ENCODE measurements at places on chromosomes 2 and 18.

DNA sequence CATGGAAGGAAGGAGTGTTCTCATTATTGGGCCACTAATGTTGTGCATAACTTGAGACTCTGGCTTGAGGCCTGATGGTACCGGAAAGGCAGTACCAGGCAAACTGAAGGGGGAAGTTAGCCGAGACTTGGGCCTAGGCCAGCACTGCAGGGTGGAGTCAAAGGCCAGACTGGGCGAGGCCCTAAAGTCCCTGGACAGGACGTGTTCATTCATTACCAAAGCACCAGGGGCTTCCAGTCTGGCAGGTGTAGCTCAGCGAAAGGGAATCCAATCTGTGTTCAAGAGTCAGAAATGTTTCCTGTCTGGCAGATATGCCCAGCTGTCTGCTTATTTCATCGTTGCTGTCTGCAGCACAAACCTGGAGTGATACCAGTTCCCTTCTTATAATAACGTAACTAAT is 4.7 kb upstream of the ITSN2 start:
- peak; percentile 93 for DNase-seq

DNA sequence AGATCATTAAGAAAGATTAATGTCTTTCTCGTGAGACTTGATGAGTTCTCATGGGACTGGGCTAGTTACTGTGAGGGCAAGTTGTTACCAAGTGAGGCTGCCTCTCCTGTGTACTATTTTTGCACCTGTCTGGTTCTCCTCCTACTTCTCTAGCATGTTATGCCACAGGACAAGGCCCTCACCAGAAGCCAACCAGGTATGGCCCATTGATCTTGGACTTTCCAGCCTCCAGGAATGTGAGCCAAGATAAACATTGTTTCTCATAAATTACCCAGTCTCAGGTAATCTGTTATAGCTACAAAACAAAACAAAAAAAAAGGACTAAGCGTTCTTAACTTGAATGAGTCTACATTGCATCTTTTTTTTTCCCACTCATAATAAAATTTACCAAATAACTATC is 184.1 kb downstream of the CDH7 start:
- no peak for DNase-seq

DNA sequence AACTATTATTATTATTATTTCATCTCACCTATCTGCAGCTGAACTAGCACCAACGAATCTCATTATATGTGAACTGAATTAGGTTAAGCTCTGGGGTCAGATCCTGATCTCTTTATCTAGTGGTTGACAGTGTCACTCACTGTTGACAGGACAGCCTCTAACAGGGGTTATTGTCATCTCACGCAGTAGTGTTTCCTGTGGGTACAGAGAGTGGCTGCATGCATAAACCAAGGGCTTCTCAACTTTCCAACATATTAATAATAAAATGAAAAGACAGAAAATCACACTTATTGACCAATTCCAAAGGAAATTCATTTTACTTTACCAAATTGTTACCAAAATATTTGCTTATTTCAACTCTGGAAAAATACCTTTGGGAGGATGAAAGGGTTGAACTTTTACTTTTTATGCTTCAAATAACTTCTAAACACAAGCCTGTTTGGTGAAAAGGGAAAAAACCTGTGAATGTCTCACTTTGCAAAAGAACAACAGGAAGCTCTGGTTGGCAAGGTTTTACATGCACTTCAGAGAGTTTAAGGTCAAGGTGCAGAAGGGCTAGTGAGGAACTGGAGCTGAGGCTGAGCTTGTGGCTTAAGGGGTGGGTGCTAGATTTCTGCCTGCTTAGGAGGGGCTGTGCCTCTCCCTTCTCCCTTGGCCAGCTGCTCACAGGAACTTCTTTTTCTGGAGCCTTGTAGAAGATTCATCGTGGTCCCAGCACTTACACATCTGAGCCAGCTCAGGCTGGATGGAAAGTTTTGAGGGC is 72.6 kb downstream of the CTAGE1 start:
- no peak for DNase-seq

GRCh38 chr2:212013626-212014025 is 525.0 kb downstream of the ERBB4 start:
- DNase-seq, result no peak

DNA sequence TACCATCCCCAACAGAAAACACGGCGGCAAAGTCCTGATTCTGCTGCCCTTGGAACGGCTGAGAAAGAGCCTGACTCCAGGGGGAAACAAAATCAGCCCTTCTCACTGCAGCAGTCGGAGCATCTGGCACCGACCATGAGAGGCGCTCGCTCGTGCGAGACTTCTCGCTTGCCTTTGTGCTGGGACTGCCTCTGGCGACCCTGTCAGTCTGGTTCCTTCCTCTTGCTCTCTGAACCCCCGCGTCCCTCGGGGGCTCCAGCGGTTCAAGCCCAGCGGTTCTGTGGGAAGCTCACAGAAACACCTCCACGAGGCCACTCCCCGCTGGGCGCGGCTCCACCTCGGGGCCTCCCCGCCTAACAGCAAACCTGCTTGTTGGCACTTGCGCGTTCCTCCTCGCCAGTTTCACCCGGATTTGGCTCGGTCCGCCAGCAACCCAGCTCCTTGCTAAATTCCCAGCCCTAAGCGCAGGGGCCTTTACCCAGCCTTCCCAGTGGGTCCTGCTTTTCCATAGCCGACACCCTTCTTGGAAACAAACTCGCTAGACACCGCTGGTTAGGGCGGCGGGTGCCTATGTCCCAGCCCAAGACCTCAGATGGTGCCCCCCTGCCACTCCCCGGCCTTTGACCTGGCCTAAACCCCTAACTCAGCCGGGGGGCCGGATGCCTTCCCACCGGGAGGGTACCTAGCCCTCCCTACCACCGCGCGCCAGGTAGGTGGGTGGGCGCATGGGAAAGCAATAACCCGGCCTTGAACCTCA is 2.2 kb downstream of the RND3 start:
- peak; percentile 82 for DNase-seq

DNA sequence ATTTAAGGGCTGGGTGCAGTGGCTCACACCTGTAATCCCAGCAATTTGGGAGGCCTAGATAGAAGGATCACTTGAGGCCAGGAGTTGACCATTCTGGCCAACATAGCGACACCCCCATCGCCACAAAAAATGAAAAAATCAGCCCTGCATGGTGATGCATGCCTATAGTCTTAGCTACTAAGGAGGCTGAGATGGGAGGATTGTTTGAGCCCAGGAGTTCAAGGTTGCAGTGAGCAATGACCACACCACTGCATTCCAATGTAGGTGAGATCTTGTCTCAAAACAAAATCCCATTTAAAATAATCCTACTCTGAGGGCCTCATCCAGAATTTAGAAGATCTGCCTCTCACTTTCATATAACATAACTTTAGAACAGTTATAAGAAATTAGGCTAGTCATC is 2.7 kb upstream of the SERTAD2 start:
- DNase-seq, result no peak

- no peak for DNase-seq
These were observed 907.2 kb upstream of the CDH2 start for GRCh38 chr18:29084120-29084519.

GRCh38 chr2:102304268-102304667 is 7.1 kb upstream of the IL1RL1 start:
- no peak for DNase-seq

DNA sequence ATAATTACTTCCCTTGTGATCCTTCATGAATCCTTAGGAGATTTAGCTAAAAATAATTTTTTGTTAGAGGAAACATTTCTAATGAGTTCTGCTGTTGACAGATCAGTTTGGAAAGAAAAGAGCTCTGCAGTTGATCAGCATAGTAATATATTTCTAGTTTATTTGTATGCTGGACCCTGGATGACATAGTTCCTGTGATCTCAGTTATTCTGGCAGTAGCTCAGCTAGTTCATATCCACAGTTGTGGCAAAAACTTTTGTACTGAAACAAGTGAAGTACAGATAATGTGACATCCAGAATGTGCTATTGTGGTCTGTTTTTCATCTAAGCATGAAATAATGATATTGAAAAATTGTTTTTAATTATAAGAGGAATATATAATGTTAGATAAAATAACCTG is 33.7 kb downstream of the ABI2 start:
- no peak for DNase-seq

DNA sequence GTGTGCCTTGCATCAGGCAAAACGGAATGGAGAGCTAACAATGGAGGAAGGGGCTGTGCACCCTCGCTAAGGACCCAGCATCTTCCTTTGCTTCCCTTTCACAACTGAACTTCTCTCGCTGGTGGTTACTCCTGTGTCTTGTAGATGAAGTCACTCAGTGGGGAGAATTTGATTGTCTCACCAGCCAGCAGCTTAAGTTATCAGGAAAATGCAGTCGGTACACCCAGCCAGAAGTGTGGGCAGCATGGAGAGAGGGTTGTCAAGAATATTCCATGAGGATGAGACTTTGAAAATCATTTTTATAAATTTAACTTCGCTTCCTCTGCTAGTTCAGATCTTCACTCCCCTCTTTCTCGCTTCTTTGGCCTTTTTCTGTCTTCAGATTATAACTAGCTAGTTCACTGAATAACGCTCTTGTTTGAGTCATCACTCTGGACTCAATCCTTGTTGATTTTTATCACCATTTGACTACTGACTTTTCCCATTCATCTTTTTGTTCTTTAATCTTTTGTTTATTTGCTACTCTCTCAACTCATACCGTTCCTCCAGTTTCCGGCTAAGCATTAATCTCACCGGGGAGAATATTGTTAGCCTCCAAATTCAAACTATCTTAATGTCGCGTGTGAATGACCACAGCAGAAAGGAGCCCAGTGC is 221.7 kb downstream of the CD226 start:
- DNase-seq, result no peak

GRCh38 chr18:59690186-59690982 is 6.8 kb downstream of the CCBE1 start:
- no peak for DNase-seq

GRCh38 chr2:189146553-189146952 is 33.0 kb downstream of the COL5A2 start:
- DNase-seq, result no peak

- DNase-seq, result no peak
These were observed 159.4 kb downstream of the PXDN start for GRCh38 chr2:1584691-1585485.

DNA sequence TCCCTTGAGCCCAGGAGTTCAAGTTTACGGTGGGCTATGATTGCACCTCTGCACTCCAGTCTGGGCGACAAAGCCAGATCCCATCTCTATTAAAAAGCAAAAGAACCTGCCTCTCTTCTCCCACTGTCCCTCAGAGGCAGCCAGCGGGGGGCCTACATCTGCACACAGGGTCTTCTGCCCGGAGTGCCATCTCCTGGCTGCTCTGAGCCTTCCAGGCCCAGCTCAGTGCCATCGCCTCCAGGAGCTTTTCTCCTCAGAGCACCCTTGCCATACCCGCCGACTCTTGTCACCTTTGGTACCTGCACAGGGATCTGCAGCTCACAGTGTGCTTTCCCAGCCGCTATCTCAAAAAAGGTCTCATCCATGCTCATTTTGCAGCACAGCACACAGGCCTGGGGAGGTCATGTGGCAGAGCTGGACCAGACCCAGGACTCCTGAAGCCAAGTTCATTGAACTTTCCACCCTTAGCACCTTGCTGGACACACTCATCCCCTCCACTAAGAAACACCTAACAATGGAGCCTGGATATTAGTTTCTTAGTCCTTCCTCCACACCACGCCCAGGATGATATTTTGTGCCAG is 186.3 kb downstream of the HAUS1 start:
- DNase-seq, result peak; percentile 48

- DNase-seq, result no peak
These were observed at the start of gene PRR30 for GRCh38 chr2:27139310-27139709. TSS of gene PRR30 (minus strand) at chr2:27139410. CDS start at chr2:27138329, 1,081 bp downstream.

DNA sequence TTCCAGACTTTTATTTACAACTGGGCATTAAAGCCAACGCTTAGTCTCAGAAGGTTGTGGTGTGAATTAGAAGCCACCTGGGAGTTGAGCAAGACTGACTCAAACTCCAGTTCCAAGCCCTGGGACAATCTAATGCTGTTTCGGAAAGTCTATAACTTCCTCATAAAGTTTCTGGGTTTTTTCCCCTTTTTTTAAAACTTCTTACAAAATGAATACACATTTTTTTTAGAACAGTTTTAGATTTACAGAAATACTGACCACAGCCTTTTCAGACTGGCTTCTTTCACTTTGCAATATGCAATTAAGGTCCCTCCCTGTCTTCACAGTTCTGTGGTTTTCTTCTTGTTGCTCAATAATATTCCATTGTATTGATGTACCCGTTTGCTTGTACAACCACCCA is 115.9 kb upstream of the TWIST2 start:
- no peak for DNase-seq

DNA sequence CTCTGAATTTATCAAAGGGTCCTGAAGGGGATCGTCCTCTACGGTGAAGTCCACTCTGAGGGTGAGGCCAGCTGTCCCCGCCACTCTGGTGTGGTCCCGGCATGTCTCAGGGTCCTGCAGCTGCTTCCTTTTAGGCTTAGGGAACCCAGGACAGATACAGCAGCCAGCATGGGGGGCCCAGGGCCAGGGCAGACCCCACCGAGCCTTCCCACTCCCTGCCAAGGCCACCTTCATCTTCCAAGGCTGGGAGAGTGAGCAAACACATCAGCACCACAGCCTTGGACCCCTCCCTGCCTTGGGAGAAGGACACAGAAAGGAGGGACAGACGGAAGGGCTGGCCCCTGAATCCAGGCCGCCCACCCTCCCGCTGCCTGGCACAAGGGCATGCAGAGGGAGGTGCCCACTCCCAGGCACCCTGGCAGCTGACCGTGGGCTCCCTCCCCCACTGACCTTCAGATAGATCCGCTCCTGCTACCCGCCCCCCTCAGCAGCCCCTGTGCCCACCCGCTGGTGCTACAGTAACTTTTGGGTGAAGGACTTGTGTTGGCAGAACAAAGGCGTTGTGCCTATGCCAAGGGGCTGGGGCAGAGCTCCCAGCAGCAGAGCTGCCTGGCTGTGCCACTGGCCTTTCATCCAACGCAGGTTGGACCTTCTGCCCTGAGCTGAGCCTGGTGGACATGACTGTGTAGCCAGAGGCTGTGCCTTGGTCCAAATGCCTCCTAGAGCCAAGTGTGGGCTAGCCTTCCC is 7.6 kb downstream of the CYP26B1 start:
- peak; percentile 52 for DNase-seq

GRCh38 chr18:78330766-78331165 is 648.9 kb upstream of the SALL3 start:
- DNase-seq, result no peak

- DNase-seq, result peak; percentile 66
These were observed 229.2 kb downstream of the GALR1 start for GRCh38 chr18:77478646-77479442.

DNA sequence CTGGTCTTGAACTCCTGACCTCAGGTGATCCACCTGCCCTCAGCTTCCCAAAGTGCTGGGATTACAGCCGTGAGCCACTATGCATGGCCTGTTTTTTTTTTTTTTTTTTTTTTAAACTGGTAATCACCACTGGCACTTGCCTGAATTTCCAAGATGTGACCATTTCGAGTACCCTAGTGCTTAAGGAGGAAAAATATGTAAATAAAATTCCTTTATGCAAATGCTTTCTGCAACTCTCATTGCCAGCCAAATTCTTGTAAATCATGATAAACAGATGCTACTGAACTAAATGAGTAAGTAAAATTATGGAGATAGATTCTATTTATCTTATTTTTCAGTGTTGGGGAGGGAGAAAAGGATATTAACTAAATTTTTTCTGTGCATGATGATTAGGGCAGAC is 18.6 kb downstream of the CDCA7 start:
- DNase-seq, result no peak

All from right atrium auricular region (tissue), 2 donors.